Stimulated activated CD4-positive, alpha-beta T cell treated with anti-CD3 and anti-CD28 coated beads, Interleukin-15, amount 100 ng/mL, for 24 hours (primary cell): ENCODE measurements at places on chromosomes 16 and 17.

DNA sequence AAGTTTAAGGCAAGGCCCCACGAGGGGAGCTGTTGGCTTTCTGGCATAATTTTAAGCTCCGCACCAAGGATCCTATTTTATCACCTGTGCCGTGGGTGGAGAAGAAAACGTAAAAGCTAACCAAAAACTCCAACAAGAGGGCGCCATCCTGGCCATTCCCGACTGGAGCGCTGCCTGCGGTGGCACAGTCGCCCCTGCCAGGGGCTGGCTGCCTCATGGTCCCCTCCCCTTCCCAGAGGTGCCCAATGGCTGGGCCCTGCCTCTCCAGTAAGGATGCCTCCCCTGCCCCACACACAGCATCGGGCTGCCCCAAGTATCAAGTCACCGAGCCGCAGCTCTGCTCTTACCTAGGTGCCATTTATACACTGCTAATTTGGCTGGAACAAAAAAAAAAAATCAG, 36.3 kb downstream of the ZDHHC7 start:
- DNase-seq, result no peak

GRCh38 chr17:81242421-81243332, 3.6 kb downstream of the NDUFAF8 start:
- no peak for DNase-seq

DNA sequence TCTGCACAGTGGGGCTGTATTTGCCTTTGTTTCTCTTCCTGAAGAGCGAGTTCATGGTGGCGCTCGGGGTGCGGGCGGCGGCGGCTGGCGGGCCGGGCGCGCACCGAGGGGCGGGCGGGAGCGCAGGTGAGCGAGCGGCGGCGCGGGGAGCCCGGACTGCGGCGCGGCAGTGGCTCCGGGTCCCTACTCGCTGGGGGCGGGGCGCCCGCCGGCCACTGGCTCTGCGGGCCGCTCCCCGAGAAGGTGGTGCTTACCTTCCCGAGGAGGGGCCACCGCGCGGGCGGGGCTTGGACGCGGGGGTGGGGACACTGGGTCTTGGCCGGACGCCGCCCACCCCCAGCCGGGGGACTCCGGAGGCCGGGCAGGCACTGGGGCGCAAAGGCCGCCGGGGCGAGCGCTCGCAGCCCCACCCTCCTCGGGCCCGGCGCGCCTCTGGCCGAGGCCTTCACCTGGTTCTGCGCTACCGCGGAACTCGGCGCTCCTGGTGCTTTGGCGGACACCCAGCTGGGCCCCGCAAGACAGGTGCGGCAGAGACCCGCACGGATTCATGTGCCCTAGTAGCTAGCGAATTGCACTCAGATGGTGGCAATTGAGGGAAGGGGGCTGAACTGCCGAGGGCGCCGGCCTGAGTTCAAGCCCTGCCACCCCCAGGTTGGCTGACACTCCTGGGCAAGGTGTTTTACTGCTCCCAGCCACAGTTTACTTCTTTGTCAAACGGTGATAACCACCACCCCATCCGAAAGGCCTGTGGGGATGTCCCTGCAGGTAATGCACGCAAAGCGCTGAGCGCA, at the start of gene PPL:
Gene PPL, minus strand, starts transcription at position 158 of the 791 bp plus-strand sequence. Its CDS starts 103 bp downstream, at position 55.
- peak; percentile 43 for DNase-seq

DNA sequence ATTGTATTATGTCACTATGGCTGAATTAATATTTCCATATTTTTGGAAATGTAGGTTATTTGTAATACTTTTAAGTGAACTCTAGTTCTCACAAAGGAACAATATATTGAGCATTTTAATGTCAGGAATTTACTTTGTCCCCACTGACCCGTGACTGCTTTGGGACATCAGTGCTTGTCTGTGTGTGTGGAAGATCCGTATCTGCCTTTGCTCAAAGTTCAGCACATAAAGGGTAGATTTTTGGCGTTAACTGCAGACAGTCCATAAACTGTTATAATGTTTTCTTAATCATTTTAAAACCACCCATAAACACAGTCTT, 39.3 kb upstream of the AQP8 start:
- DNase-seq, result no peak

GRCh38 chr17:75344666-75345065, 55.4 kb upstream of the SLC25A19 start:
- DNase-seq, result peak; percentile 33

- DNase-seq, result no peak
These were observed 11.8 kb downstream of the KPNA2 start for GRCh38 chr17:68047153-68047846.

GRCh38 chr16:75060723-75061122, 55.9 kb downstream of the LDHD start:
- no peak for DNase-seq

DNA sequence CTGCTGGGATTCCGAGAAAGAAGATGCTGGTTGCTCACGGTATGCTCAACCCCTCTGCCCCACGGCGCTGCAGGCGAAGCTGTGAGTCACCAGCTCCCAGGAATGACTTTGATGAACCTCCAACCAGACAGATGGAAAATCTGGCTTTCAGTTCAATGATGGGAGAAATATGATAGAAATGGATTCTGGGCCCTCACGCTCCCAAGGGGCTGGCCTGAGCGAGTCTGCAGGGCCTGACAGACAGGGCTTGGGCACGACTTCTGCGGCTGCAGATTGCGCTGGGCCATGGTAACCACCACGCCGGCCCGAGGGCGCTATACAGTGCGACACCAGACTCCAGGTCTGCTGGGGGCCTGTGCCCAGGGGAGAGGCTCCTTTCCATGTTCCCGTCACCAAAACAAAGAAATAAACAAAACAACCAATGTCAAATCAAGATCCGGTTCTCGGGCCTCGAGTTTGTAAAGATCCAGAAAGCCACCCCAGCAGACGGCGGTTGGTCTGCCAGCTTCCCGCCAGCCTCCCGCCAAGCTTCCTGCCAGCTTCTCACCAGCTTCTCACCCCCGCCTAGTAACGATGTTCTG, 11.1 kb upstream of the ABR start:
- no peak for DNase-seq

GRCh38 chr17:63434951-63435571, 11.0 kb downstream of the CYB561 start:
- DNase-seq, result no peak

- no peak for DNase-seq
These were observed 970 bp upstream of the DYNC1LI2 start for GRCh38 chr16:66752379-66752778.

DNA sequence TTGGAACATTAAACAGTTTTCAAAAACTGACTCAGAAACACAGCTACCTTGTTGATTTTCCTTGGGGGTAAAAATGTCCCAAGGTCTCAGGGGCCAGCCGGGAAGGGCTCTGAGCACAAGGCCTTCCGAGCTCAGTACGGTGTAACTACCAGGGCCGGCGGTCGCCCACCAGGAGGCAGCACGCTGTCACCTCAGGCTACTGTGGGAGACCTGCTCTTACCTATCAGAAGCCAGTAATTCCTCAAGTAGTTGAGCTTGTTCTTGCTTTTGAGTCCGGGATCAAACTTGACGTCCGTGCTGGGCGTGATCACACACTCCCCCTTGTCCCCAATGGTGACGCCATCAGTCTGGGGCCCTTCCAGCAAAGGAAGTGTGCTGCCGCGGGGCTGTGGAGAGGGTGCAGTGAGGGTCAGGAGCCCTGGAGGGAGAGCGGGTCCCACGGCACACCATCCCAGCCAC, 43.4 kb upstream of the ICAM2 start:
- peak; percentile 59 for DNase-seq

GRCh38 chr17:13405807-13406206, 195.9 kb downstream of the HS3ST3A1 start:
- DNase-seq, result no peak

DNA sequence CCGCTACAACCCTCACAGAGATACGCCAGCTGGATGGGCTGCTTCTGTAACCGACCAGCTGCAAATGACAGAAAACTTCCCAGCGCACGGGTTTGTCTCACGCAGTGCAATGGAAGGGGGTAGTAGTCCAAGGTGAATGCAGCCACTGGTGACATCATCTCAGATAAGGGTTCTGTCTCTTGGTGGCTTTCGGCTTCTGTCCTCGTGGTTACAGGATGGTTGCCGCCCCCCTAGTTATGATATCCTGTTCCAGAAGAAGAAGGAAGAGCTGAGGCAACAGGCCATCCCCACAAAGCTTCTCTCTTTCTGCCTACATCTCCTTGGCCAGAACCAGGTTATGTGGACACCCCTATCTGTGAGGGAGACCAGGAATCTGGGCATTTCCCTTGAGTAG, 40.3 kb upstream of the BAHCC1 start:
- DNase-seq, result no peak

- no peak for DNase-seq
These were observed 30.6 kb downstream of the LYRM1 start for GRCh38 chr16:20931066-20931600.
